ENCODE measurements at places on chromosomes 2 and 18.

- DNase-seq, result no peak
Observed at GRCh38 chr2:96873651-96874096, 3.8 kb upstream of the SEMA4C start.

GRCh38 chr2:74917702-74918619 lies 40.5 kb upstream of the POLE4 start:
- DNase-seq, result no peak

- no peak for DNase-seq
Observed at GRCh38 chr2:174465327-174465726, 21.5 kb downstream of the GPR155 start.

GRCh38 chr2:181152226-181152625 lies 171.8 kb downstream of the UBE2E3 start:
- no peak for DNase-seq

DNA sequence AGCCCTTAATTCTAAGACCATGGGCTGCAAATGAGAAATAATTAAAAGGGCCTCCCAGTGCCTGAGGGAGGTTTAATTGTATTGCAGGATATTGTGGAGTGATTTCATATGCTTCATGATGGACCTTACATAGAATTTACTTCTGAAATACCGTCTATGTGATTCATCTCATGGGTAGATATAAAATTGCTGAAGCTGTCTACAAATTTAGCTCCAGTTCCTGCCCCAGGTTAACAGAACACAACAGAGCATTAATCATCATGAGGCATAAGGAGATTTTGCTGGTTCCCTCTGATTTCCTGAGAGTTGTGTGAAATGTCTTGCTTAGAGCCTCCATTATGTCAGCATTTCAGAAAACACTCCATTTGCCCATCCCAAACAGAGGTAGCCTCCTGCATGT lies 770 bp downstream of the UPP2 start:
- no peak for DNase-seq

GRCh38 chr2:58476556-58476955 lies 235.4 kb upstream of the FANCL start:
- DNase-seq, result no peak

- no peak for DNase-seq
Observed at GRCh38 chr2:2142345-2142744, 188.7 kb downstream of the MYT1L start.

DNA sequence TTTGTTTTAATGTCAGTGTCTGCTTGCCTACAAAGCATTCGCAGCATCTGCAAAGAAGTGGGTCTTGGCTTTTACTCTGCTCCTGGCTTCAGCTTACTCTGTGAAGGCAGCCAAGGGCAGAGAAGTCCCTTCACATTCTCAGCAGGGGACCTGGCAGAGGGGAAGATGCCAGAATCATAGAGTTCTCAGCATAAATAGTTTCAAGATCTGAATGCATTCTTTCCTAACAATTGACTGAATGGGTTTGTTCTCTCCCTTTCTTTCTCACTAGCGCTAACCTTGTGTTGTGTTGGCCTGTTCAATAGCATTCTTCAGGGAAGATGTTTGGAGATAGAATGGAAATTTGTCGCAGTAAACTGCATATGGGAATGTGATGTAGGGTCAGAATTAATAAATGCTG lies 106.9 kb downstream of the FARSB start:
- DNase-seq, result no peak

GRCh38 chr2:15041429-15041837 lies 408.9 kb downstream of the LRATD1 start:
- DNase-seq, result peak; percentile 91

GRCh38 chr2:366706-367105 lies 78.8 kb upstream of the ALKAL2 start:
- no peak for DNase-seq

DNA sequence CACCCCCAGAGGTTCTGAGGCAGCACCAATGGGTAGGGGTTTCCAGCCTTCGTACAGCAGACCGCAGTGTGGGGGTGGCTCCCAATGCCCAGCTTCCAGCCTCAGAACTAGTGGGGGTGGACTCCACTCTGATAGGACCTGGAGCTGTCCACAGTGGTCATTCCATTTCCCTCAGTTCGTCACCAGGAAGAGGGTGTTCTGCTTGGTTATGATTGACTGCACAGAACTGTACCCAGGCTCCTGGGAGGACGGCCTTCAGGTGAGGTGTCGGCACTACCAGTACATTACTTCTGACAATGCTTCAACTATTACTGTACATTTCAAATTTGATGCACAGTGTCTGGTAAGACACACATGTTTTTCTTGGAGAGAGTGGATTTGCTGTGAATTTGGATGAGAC lies 150.3 kb upstream of the CAPN13 start:
- DNase-seq, result no peak

- peak; percentile 62 for DNase-seq
Observed at GRCh38 chr2:124542932-124543640, 518.0 kb downstream of the CNTNAP5 start.

DNA sequence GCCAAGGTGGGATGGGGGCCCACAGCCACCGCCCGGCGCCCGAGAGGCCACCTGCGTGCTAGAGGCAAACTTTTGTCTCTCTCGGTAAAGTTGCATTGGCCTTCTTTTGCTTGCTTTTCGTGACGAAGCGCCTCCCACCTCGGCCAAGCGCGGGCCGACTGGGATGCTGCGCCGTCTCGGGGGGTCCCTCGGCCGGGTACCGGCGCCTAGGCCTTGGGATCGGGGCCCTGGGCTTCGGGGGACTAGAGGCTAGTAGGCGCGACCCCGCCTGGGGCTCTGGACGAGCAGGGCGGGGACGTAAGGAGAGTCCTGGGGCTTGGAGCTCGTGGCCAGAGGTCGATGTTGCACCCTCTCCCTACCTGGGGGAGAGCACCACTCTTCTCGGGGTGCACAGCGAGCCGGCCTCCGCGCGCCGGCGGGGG lies 545 bp downstream of the GLI2 start:
- no peak for DNase-seq

DNA sequence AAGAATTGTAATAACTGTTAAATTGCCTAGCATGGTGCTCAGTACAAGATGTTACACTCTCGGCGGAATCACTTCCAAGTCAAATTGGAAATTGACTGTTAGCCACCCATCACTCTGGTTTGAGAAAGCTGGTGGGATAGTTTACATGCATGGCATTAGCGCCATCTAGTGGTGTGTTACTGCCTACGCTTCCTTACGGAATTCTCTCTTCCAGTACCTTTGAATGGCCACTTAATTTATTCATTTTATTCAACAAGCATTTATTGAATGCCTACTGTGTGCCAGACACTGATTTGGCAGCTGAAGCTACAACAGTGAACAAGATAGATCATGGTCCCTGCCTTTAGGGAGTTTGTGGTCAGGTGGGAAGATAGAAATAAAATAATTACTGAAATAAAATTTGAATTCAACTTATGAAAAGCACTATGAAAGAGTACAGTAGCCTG lies 171.2 kb downstream of the TMEM247 start:
- DNase-seq, result peak; percentile 83

GRCh38 chr2:120831086-120831485 lies 95.4 kb downstream of the GLI2 start:
- no peak for DNase-seq

GRCh38 chr2:129008055-129008880 lies 689.6 kb upstream of the HS6ST1 start:
- no peak for DNase-seq

DNA sequence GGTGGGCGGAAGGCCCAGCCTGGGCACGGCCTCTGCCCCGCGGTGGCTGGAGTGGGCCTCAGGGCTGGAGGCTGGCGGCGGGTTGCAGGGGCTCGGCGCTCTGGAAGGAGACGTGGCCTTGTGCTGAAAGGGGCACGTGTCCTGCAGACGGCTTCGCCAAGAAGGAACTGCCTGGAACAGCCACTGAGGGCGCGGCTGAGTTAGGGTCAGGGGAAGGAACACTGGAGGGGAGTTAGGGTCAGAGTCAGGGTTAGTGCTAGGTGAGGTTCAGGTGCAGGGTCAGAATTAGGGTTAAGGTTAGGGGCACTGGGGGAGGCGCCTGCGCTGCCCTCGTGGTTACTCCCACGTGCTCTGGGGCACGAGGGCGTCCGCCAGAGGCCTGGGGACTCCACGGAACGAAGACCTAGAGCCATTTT lies 933 bp upstream of the ADNP2 start:
- no peak for DNase-seq

DNA sequence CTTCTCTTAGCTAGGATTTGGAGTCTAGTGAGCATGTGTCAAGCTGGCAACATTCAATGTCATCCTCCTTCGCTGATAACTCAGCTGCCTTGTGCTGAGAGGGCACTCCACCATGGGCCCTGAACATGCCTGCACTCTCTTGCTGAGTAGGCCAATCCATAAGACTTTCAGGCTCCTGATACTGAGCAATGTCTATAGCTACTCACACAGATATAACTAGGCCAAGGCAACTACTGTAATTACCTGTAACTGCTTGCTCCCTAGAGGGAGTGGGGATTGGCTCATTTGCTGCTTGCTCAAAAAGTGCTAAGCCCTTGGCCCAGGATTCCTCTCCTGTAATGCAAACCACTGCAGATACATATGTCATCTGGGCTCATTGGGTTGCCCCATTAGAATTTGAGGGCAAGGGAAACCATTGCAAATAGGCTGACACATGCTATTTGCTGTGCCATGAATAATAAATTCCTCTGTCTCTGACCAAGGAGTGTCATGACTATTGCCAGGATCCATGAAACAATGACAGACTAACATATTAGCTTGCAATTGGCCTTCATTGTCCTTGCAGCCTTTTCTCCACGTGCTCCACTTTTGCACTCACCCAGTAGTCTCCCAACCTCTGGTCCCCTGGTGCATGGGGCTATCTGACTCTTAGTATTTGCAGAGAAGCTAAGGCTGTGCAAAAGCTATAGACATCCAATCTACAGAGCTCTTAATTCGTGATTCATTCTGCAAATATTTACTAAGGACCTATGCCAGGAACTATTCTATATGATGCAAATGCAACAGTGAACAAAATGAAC lies 36.9 kb upstream of the BMPR2 start:
- no peak for DNase-seq

DNA sequence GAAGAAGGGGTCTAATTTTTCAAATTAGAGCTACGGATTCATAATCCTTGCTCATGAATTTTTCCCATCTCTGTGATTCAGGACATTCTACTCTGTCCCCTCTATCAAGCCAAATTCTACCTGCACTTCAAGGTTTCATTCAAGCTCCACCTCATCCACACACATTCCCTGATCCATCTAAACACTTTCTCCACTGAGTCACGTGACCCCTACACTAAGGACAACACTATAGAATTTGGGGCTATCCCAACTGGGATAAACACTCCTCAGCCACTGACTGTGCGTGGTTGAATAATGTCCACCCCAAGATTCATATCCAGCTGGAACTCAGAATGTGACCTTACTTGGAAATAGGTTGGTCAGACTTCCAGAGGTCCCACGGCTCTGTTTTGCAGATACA lies 159.9 kb upstream of the ACVR2A start:
- DNase-seq, result no peak

- no peak for DNase-seq
Observed at GRCh38 chr2:149467436-149467835, 120.1 kb downstream of the MMADHC start.

DNA sequence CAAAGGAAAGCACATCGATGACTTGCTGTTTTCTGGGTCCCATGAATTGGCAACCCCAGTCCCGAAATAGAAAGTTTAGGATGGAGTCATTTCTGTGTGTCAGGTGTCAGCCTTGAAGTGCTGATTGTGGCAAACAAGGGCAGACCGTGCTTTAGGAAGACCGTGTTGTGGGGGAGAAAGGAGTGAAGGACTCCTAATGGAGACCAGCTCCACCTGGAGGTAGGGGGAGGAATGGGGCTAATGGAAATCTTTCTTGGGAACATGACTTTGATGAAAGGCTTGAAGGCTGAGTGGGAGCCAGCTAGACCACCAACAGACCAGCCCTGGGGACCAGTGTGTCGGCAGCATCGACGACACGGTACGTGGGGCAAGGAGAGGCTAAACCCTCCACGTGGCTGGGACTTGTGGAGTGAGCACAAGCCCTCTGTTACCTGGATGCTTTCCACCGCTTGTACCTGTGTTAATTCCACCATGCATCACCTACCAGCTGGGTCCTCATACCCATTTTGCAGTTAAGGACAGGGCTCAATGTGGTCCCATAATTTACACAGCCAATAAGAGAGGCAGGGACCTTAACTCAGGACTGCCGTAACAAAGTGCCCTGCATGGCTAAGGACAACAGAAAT lies 104.2 kb downstream of the SH3BP4 start:
- peak; percentile 28 for DNase-seq
